Right ventricle myocardium inferior (tissue), 1 donor: ENCODE measurements at places on chromosomes 11 and 22.
A peak's percentile ranks its signal among the peaks of the same experiment; 100 is the strongest.

- DNase-seq, result peak; percentile 62
These were observed 532.8 kb downstream of the BRD1 start for GRCh38 chr22:49294656-49295464.

- no peak for DNase-seq
These were observed 1.5 kb upstream of the CHST1 start for GRCh38 chr11:45666648-45667642.

DNA sequence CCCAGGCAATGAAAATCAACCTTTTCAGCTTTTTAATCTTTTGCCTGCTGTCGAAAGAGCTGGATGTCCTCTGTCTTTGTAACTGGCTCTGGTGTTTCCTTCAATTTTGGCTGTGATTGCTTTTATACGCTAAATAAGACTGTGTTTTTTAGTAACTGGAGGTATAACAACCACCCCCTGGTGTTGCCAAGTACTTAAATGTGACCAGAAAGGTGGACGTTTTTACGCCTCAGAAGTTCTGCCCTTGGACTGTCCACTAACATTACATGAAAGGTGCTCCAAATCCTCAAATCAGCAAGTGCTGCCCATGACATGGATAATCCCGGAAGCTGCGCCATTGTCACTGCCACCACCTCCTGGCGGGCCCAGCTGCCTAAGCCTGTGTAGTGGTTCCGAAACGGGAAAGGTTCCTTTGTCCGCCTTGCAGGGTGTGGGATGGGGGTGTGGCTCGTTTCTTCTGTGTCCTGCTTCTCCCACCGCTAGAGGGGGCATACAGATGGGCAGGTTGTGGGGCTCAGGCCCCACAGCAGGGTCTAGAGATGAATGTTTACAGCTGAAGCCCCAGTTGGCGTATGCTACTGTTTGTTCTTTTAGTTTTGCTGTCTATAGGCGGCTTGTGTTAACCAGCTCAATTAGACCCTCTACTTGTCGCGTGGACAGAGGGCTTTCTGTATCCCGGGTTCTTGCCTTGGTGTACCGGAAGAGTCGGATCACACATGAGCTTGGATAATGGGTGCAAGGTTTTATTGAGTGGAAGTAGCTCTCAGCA lies 82.2 kb upstream of the SEPTIN5 start:
- no peak for DNase-seq

GRCh38 chr11:19200410-19201201 lies 1.2 kb downstream of the CSRP3 start:
- no peak for DNase-seq

- DNase-seq, result no peak
These were observed 333.1 kb downstream of the TBC1D22A start for GRCh38 chr22:47095395-47096122.

DNA sequence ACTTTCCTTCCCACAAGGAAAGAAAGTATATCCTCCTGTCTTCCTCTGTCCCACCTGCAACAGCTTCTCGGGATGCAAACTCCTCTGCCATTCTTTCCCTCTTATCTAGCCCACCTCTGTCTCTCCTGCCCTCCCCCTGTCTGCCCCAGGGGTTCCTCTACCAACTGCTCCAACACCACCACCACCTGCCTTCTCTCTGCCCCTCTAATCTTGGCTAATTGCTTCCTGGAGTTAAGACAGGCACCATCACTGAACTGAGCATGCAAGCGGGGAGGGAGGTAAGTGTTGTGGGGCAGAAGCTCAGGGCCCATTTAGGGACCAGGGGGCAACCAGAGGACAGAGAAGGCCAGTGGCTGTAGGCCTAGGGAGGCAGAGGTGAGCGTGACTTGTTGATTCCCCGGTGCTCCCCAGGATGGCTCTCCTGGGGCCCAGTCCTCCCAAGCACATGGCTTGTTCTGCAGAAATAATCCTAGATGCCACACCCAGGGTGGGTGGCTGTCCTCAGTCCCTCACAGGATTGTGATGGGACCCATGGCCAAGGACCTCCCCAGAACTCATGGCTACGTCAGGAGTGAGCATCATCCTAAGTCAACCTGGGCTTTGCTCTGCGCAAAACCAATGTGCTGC lies 111.1 kb downstream of the TP53I11 start:
- DNase-seq, result no peak

- DNase-seq, result no peak
These were observed 182.3 kb downstream of the TENM4 start for GRCh38 chr11:79258576-79258975.

- DNase-seq, result no peak
These were observed 58.7 kb downstream of the TECTA start for GRCh38 chr11:121159741-121160140.

DNA sequence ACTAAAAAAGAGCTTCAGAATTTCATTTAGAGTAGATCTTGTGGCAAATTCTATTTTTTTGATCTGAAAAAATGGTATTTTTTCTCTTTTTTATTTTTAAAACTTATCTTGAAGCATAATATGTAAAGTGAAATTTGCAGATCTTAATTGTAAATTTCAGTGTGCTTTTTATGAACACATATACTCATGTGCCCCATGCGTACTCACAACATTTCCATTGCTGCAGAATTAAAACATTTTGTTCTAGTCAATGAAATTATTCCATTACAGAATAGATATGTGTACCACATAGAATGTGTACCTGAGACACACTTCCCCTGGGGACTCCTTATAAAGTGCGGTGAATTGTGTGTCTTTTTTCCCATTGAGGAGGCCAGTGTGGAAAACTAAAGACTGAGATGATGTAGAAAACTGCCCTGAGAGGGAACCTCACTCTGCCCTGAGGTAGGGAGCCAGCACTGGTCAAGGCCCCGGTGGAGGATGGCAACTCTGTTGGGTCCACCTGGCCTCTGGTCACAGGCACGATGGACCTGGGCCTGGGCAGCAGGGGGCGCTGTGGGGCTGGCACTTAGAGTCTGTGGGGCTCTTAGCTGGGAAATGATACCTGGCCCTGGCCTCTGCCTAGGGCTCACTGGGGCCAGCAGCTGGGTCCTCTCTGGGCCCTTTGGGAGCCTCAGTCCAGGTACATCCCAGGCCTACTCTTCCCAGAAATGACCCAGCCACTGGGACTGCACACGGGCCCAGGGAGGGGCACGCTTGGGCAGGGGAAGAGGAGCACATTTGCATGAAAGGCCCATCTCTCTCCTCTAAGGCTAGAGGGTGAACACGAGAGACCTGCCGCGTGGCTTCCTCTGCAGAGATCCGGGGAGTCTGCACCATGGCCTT lies 77.9 kb upstream of the TOP3B start:
- peak; percentile 81 for DNase-seq

DNA sequence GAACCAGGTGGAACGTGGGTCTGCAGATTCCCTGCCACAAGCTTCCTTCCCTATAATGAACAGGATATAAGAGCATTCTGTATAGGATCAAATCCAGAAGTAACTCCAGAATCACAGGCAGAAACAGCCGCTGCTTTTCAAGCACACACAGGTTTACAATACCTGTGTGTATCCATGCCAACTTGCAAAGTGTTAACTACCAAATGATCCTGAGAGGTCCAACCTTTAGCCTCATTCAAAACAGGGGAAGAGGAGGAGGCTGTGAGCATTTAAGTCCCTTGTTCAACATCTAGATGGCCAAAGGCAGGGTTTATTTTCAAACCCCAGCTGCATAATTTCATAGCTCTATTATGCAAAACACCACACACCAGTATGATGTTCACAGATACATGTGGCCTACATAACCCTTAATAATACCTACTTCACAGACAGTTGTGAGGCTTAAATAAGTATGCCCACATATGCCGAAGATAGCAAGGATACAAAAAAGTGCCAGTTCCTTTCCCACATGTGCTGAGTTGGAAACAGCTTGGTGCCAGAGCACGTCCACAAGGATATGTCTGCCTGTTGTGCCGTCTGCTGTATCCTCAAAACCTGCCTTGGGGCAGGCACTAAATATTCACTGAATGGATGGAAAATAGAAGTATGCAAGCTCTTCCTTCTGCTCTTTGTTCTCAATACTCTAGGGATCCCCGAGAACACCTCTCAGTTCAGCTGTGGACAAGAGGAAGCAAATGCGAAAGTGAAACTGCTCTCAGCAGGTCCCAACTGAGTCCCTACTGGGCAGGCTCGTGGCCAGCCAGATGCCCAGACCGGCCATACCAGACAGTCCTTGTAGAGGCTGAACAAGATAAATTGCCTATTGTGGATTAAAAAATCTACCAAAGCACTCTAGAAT lies 66.8 kb downstream of the LARGE1 start:
- DNase-seq, result peak; percentile 71

- DNase-seq, result no peak
These were observed 814.6 kb upstream of the CCDC179 start for GRCh38 chr11:23674866-23675265.

GRCh38 chr22:40637183-40638150 lies 948 bp upstream of the MRTFA start:
- peak; percentile 85 for DNase-seq

- DNase-seq, result no peak
These were observed 765.4 kb upstream of the ANO3 start for GRCh38 chr11:25566298-25567200.

DNA sequence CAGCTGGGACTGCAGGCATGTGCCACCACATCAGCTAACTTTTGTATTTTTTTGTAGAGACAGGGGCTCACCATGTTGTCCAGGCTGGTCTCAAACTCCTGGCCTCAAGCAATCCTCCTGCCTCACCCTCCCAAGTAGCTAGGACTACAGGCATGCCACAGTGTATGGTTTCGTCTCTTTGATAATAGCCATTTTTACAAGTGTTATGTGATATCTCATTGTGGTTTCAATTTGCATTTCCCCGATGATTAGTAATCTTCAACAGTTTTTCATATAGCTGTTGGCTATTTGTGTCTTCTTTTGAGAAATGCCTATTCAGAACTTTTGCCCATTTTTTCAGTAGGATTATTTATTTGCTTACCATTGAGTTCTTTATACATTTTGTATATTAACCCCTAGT lies 9.0 kb upstream of the MTMR3 start:
- no peak for DNase-seq

- DNase-seq, result no peak
These were observed 64.7 kb upstream of the FAT3 start for GRCh38 chr11:92159931-92160330.
